Cardiac muscle cell (in vitro differentiated cells and primary cell): ENCODE measurements at places on chromosomes 6 and 20. TPM values are rescaled to one million over a fixed set of nuclear protein-coding genes. Genes with fewer than 3 reads are reported as not detected.

DNA sequence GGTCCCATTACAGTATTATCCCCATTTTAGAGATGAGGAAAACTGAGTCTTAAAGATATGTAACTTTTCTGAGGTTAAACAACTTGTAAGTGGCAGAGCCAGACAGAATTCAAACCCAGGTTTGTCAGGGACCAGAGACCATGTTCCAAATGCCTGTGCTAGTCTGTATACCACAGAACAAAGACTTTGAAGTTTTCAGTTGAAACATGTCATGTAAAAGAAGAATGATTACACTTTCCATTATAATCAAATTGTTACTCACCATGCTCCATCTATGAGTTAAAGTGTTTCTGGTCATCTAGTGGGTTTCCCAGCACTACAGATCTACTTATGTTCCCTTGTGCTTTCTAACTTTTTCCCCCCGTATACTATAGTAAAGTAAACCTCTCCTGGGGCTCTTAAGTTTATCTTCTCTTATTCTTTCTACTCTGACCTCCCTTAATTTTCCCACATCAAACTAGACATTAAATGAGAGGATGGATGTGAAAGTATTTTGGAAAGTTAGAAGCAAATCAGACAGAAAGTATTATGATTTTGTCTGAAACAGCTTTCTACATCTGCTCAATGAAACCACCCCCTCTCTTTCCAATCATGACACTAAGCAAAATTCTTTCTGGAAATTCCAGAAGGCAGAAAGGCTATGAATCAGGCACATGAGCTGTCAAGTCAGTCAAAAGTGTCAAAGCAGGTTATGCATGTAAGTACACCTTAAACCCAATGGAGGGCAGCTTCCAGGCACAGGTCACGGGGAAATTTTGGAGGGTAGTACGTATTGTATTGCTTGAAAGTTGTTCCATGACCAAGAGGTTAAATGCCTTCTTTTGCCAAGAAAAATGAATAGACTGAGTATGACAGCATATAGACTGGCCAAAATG is 132.7 kb upstream of the MAP3K7 start:
- DNase-seq: no peak

- no peak for DNase-seq
Observed at GRCh38 chr6:55669028-55669427, 90.0 kb upstream of the HMGCLL1 start.

GRCh38 chr6:11307226-11307625 is 74.8 kb upstream of the NEDD9 start:
- no peak for DNase-seq

- DNase-seq: no peak
Observed at GRCh38 chr6:129006724-129007514, 124.0 kb downstream of the LAMA2 start.

- no peak for DNase-seq
Observed at GRCh38 chr20:52168116-52168515, 23.5 kb downstream of the ZFP64 start.

DNA sequence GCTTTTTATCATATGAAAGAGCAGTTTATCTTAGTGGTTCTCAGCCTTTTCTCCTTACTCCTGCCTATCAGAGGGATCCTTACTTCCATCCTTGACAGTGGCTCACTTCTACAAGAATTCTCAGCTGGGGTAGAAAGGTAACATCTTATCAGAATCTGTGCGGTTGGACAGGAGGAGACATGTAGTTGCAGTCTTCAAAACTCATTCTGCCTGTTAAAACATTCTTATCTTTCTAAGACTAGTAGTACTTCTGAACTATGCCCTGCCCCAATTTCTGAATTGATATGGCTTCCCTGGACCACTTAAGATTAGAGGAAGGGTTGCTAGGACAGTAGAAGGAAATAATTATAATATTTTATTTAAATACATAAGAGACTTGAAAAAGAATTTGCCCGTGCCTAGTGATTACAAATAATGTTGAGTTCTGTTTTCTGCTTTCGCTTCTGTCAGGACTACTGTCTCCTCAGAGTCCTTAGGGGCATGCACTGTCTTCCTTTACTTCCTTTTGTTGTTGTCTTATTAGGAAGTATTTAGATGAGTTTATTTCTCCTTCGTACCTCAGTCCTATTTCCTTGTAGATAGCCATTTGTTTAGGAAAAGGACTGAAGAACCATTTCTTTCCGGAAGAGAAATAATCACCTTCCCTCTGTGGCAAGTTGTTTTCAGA is 24.9 kb downstream of the BLTP3A start:
- DNase-seq: no peak

GRCh38 chr6:116405652-116406356 is 35.1 kb downstream of the DSE start:
- peak; percentile 41 for DNase-seq

- peak; percentile 25 for DNase-seq
Observed at GRCh38 chr6:4078691-4079471, at the start of gene FAM217A. Gene FAM217A (minus strand): TSS chr6:4079137. CDS start chr6:4077414, 1,723 bp downstream.

- peak; percentile 82 for DNase-seq
Observed at GRCh38 chr20:9392892-9393857, 121.2 kb upstream of the LAMP5 start.

DNA sequence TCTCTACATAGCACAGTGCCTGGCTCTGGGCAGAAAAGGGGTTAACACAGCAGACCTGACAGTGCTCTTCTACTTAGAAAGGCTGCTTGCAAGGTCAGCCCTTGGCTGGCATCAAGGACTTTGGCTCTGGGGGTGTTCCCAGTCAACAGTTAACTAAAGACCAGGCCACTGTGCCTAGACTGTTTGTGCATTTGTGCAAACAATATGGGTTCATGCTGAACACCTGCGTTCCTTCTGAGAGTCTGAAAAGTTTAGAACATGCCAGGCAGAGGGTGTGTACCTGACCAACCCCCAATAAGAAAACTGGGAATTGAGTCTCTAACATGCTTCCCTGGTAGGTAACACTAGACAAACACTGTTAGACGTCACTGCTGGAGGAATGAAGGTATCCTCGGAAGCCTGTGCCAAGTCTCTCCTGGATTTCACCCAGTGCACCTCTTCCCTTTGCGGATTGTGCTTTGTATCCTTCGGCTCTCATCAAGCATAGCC is 110.7 kb downstream of the PDE10A start:
- no peak for DNase-seq

DNA sequence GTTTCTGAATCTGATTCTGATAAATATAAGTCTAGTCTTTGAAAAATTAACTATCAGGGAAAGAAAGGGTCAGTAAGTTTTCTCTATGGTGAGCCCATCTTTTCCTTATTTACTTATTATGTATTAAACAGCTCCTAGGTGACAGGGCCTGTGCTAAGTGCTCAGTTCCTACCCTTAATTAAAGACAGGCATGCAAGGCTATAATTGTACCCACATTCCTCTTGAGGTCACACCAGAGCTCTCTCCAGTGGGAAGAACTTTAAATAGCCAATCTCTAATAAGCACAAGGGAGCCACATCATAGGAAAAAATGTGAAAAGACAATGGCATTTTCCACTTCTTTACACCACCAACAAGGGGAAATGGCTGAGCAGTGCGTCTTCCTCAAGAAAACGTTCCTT is 421.8 kb upstream of the SLC35B3 start:
- no peak for DNase-seq

GRCh38 chr6:145275787-145276186 is 459.5 kb downstream of the EPM2A start:
- DNase-seq: no peak

DNA sequence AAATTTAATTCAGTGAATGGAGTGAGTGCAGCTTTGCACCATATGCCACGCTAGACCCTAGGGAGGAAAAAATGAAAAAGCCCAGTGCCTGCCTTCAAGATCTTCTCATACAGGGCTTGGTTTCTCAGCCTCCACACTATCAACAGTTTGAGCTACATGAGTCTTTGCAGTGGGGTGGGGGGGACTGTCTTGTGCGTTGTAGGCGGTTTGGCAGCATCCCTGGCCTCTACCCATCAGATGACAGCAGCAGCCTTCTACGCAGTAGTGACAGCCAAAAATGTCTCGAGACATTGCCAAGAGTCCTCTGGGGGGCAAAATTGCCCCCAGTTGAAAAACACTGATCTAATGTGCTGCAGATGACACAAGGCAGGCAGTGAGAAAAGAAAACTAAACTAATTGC is 6.2 kb downstream of the CDH22 start:
- no peak for DNase-seq

GRCh38 chr20:1881240-1881835 is 13.9 kb upstream of the SIRPA start:
- no peak for DNase-seq

DNA sequence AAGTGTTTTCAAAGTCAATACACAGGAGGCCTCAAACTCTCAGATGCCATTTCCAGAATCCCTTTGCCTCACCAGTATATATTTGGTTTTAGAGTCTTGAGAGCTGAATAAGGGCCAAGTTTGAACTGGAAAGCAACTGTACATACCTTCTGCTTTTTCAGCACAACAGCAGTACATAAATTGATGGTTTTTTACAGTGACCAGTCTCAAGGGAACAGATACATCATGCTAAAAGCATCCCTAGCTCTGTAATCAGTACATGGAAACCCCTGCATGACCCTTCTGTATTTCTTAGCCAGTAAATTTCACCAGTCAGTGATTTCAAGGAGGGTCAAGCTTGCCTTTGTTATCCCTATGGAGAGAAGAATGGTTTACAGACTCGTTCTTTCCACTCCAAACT is 40.6 kb upstream of the ECHDC1 start:
- no peak for DNase-seq

DNA sequence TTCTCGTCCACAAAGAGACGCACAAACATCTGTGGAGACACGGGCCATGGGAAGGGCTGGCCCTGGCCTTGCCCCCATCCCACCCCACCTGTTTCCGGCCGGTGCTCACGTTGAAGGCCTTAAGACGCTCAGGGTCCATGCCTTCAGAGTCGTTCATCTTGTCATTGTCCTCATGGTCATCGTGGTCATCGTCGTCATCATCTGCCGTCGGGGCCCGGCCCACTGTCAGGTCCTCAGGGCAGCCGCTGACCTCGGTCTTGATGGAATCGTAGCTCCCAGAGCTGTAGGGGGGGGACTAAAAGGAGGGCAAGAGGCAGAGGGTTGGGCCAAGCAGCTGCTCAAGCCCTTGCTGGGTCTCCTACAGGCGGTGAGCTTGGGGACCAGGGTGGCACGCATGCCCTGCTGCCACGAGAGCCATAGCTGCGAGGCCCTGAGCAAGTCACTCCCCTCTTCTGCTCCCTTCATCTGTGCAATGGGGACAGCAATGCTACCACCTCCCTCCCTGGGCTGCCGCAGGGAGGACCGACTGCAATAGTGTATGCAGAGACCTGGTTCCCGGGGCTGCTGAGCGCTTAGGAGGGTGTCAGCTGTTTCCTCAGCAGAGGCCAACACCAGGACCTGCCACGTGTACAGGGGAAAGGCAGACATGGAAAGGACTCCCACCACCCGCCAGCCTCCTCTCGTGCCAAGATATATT is 95.5 kb downstream of the ASXL1 start:
- DNase-seq: no peak

GRCh38 chr6:109515781-109516409 is 32.9 kb upstream of the ZBTB24 start:
- DNase-seq: no peak

DNA sequence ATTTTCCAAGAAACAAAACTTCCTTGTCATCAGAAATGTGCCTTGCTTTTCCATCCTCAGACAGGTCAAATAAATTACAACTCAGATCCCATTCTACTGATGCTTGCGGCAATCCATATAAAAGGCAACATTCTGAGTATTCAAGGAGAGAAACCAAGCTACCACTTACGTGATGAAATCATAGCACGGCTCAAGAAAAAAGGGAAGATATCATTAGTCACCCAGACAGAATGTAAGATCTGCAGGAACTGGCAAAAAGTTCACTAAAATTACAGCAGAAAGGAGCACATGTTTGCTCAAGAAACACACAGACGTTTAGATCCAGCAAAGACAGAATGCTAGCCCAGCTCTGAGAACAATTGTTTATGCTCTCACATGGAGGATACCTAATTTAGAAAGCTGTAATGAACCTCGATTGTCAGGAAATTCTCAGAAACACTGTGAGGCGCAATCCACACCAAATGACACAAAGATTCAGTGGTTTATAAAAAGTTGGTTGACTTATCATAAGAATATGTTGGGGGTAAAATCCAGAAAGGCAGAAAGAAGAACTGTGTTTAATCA is 304.2 kb downstream of the ADGRG6 start:
- no peak for DNase-seq

GRCh38 chr20:53319716-53320115 is 273.9 kb downstream of the ZNF217 start:
- no peak for DNase-seq

DNA sequence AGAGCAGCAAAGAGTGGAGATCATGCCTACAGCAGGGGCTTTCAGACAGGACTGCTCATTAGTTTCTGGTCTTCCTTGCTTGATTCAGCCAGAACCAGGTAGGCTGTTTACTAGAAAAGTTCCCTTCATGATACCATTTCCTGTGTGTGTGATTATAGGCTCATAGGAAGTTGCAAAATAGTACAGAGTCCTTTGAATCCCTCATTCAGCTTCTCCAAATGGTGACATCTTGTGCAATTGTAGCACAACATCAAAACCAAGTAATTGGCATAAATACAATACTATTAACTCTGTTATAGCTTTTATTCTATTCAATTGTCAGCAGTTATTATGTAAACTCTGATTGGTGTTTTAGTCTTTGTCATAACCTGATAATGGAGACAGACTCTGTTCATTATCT is 347.3 kb upstream of the CDH4 start:
- no peak for DNase-seq

Gene RIPOR3
- 3.0 and 3.8 TPM in 2 replicates for total RNA-seq

Gene PAX1
- not detected in 2 replicates for total RNA-seq

Gene NKX2-4
- total RNA-seq: not detected in 2 replicates

Gene ECT2L
- not detected in 2 replicates for total RNA-seq

Gene ULBP1
- 0.04 TPM in 1 of 2 replicates, not detected in the other for total RNA-seq

Gene GRM4
- 0.25 and 0.42 TPM in 2 replicates for total RNA-seq

Gene ULBP2
- total RNA-seq: not detected in 2 replicates

Gene LCA5
- total RNA-seq: 3.5 and 5.9 TPM in 2 replicates

Gene CST4
- total RNA-seq: not detected in 2 replicates
